ENCODE measurements at places on chromosomes 6 and 20. TPM values are rescaled to one million over a fixed set of nuclear protein-coding genes. Genes with fewer than 3 reads are reported as not detected.

Gene HLA-DRA
- 36.6 TPM for total RNA-seq

Gene HINT3
- 12.1 TPM for total RNA-seq

Gene APCDD1L
- total RNA-seq, result not detected

Gene RNF114
- 64.0 TPM for total RNA-seq

Gene CD2AP
- 28.8 TPM for total RNA-seq

Gene TMEM170B
- 2.7 TPM for total RNA-seq

Gene GGTLC1
- total RNA-seq, result not detected

Gene HSD17B8
- total RNA-seq, result 23.5 TPM

Data from CD8-positive, alpha-beta memory T cell (primary cell).